ENCODE measurements at places on chromosomes 13 and 19. TPM values are rescaled to one million over a fixed set of nuclear protein-coding genes. Genes with fewer than 3 reads are reported as not detected.

DNA sequence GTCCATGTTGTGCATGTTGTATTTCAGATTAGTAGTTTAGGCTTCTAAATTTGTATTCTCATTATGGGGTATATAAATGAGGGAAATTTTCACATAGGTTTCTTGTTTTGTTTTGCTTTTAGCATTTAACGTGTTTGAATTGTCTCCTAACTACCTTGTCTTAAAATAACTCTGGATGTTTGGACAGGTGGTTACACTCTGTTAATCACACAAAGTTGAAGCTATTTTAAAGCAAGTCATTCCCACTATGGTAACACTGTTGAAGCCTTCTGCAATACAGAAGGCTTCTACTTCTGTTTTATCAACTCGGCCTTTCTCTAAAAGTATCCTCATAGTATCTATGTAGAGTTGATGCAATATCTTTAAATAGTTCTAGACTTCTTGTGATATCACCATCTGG lies 245.3 kb upstream of the HTR2A start:
- H3K4me1 ChIP-seq: peaks cover 2% of the 10 kb centered on the region
- H3K27ac ChIP-seq: no peak overlapping the region
- H3K4me3 ChIP-seq: no peak overlapping the region
- DNase-seq: no peak

DNA sequence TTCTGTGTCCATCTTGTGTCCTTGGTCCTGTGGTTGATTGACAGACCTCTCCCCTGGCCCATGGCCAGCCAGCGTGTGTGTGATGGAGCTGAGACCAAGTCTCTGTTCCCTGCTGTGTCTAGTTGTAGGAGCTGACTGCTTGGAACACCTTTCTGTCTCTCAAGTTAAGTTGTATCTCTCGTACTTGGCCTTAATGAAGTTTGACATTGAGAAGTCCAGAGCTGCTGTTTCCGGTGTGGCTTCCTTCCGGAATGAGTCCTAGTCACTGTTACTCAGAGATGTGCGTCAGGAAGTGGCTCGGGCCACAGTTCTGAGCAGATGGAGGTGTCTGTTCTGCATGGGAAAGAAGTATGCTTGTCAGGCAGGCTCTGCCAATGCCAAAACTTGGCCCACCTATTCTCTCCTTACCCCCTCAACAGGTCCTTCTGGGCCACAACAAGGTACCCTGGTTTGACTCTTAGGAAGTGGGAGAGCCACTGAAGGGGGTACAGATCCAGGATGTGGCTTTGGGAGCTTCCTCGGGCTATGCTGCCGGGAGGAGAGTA lies 54.3 kb downstream of the GATAD2A start:
- H3K27me3 ChIP-seq: no peaks in the 10 kb centered on the region
- peak; percentile 71 for DNase-seq
- peaks cover 75% of the 10 kb centered on the region for H3K4me1 ChIP-seq
- H3K27ac ChIP-seq: peak overlapping the region; percentile 100

- no peaks in the 10 kb centered on the region for H3K4me1 ChIP-seq
- H3K27ac ChIP-seq: no peak overlapping the region
- H3K27me3 ChIP-seq: peaks cover 15% of the 10 kb centered on the region
Measured at GRCh38 chr19:5224480-5224879, 116.1 kb downstream of the PTPRS start.

- H3K4me1 ChIP-seq: peaks cover 2% of the 10 kb centered on the region
- peaks cover 36% of the 10 kb centered on the region for H3K27me3 ChIP-seq
- no peak for DNase-seq
- no peak overlapping the region for H3K27ac ChIP-seq
- H3K36me3 ChIP-seq: no peaks in the 10 kb centered on the region
Measured at GRCh38 chr19:50890422-50891252, 17.4 kb downstream of the KLK2 start.

DNA sequence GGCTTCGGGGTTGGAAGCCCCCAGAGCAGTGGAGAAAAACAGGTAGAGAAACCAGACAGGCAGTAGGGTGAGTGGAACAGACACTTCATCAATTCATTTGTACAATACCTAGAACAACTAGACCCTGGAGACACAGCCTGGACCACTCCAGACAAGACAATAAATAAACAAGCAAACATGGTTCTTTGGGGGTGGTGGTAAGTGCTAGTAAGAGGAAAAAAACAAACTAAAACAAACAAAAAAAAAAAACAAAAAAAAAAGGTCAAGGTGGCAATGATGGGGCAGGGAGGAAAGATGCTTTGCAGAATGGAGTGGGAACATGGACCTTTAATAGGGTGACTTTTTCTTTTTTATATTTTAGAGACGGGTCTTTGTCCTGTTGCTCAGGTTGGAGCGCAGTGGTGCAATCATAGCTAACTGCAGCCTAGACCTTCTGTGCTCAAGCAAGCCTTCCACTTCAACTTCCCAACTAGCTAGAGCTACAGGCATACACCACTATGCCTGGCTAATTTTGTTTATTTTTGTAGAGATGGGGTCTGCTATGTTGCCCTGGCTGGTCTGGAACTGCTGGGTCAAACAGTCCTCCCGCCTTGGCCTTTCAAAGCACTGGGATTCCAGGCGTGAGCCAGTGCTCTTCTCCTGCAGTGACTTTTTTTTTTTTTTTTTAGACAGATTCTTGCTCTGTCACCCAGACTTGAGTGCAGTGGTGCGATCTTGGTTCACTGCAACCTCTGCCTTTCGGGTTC lies 3.1 kb downstream of the JUNB start:
- H3K36me3 ChIP-seq: peaks cover 23% of the 10 kb centered on the region
- no peaks in the 10 kb centered on the region for H3K27me3 ChIP-seq
- peak overlapping the region; percentile 80 for H3K4me3 ChIP-seq
- no peak for DNase-seq
- H3K4me1 ChIP-seq: peaks cover 34% of the 10 kb centered on the region

- no peak overlapping the region for H3K27ac ChIP-seq
- H3K27me3 ChIP-seq: peaks cover 28% of the 10 kb centered on the region
- H3K4me3 ChIP-seq: no peak overlapping the region
- no peaks in the 10 kb centered on the region for H3K36me3 ChIP-seq
- H3K4me1 ChIP-seq: peaks cover 14% of the 10 kb centered on the region
Measured at GRCh38 chr13:97124915-97125809, 97.0 kb upstream of the MBNL2 start.

DNA sequence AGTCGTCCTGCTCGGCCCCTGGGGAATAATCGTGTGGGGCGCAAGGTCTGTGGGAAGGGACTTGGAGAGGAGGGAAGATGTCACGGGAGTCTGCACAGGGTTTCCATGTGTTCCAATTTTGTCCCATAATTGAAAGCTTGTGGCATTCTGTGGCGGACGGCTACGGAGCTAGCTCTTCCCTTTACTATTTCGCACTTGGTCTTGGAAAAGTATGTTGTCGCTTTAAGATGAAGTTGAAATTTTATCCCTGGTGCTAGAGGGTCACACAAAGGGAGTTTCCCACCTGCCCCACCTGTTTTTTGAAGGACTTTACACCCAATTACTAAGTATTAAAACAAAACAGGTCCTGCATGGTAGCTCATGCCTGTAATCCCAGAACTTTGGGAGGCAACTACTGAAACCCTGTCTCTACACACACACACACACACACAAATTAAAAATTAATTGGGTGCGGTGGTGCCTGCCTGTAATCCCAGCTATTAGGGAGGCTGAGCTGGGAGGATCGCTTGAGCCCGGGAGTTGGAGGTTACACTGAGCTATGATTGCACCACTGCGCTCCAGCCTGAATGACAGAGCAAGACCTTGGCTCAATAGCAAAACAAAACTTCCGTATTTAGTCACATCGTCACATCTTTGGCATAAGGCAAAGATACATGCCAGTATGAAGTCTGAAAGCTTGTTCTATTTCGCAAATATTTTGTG lies 967 bp upstream of the TPT1 start:
- H3K4me1 ChIP-seq: peaks cover 28% of the 10 kb centered on the region
- no peaks in the 10 kb centered on the region for H3K27me3 ChIP-seq
- no peak for DNase-seq
- H3K4me3 ChIP-seq: peak overlapping the region; percentile 99

DNA sequence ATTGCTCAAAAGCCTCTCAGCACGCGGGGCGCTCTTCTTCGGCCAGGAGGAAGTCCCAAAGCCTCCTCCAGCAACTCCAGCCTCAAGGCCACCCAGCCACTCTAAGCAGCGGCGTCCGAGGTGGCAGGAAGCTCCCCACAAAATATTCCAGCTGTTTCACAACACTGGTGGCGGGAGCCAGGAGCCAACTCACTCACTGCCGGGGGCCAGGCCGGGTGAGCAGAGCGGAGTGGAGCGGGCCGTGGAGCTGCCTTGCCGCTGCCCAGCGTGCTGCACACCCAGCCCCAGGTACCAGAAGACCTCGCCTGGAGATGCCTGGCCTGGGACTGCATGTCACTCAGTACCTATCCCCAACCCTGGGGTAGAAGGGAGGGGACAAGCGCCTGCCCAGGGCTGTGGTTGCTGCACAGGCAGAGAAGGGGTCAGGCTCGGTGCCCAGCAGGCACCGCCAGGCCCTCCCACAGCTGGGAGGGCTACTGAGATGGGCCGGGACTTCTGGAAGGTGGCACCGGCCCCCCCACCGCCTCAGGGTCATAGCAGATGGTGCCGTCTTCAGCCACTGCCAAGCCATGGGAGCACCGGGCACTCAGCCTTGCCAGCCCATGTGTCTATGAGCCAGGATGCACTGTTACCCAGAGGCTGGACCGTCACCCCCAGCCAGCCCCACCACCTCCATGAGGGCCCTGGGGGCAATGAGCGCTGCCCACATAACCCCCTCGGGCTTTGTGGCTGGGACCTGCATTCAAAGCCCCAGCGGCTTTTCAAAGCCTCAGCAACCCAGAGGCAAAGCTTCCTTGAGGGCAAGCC lies 59.2 kb downstream of the MLLT1 start:
- no peaks in the 10 kb centered on the region for H3K4me1 ChIP-seq
- H3K27ac ChIP-seq: no peak overlapping the region
- peaks cover 3% of the 10 kb centered on the region for H3K36me3 ChIP-seq
- no peaks in the 10 kb centered on the region for H3K27me3 ChIP-seq

DNA sequence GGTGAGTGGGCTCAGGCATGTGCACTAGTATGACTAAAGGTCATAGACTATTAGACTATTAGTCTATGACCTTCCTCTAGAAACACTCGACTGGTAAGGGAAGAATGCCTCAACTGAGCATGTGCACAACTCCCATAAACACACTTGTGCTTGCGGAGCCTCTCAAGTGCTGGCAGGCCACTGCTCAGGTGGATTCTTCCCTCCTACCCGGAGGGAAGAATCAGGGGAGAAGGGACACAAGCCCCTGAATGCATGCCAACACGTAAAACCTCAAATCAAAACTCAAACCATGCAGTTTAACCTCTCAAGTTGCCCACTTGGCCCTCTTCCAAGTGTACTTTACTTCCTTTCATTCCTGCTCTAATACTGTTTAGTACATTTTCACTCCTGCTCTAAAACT lies 287.6 kb upstream of the SGCG start:
- no peak overlapping the region for H3K4me3 ChIP-seq
- H3K36me3 ChIP-seq: no peaks in the 10 kb centered on the region
- DNase-seq: no peak
- no peaks in the 10 kb centered on the region for H3K4me1 ChIP-seq
- H3K27me3 ChIP-seq: no peaks in the 10 kb centered on the region

DNA sequence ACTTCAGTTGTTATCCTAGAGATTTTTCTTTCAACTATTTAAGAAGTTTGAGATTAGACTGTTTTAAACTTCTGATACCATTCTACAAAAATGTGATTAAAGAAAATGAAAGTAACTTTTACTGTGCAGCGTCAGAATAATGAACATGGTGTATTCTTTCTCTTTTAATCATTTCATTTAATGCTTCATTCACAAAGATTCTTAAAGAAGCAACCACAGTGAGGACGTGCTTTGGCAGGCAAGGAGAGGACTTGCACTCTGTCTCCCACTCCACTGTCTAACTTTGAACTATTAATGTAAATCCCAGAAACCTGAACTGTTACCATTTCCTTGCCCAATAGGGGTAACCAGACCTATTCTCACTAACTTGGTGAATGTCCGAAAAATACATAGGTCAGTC lies 137.0 kb downstream of the KCNRG start:
- peaks cover 7% of the 10 kb centered on the region for H3K4me1 ChIP-seq
- H3K36me3 ChIP-seq: no peaks in the 10 kb centered on the region
- H3K4me3 ChIP-seq: peak overlapping the region; percentile 48
- DNase-seq: no peak
- H3K27me3 ChIP-seq: peaks cover 4% of the 10 kb centered on the region

- peak; percentile 42 for DNase-seq
- H3K27me3 ChIP-seq: no peaks in the 10 kb centered on the region
- peak overlapping the region; percentile 78 for H3K27ac ChIP-seq
- H3K4me1 ChIP-seq: peaks cover 87% of the 10 kb centered on the region
Measured at GRCh38 chr13:40640845-40641458, 25.5 kb downstream of the FOXO1 start.

- peaks cover 20% of the 10 kb centered on the region for H3K4me1 ChIP-seq
- H3K27ac ChIP-seq: no peak overlapping the region
- H3K36me3 ChIP-seq: peaks cover 2% of the 10 kb centered on the region
Measured at GRCh38 chr19:32676895-32677359, 1.3 kb downstream of the RGS9BP start.

GRCh38 chr19:5037936-5038335 lies 69.0 kb downstream of the KDM4B start:
- DNase-seq: no peak
- no peaks in the 10 kb centered on the region for H3K4me1 ChIP-seq
- no peaks in the 10 kb centered on the region for H3K36me3 ChIP-seq
- no peaks in the 10 kb centered on the region for H3K27me3 ChIP-seq
- no peak overlapping the region for H3K4me3 ChIP-seq

DNA sequence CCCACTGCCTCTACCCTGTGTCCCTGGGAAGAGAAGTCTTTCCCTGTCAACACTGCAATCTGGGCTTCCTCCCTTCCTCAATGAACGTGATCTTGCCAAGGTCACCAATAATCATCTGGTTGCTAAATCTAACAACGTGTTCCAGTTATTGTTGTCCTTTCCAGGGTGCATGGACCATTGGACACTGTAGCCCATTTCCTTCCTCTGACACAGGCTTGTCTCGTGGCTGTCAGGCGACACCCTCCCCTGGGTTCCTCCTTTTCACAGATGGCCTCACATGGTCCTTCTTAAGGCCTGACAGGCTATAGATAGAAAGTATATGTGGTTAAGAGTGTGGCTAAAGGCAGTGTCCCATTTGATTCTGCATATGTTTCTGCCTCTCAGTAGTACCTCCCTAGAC lies 67.7 kb upstream of the STARD13 start:
- H3K27me3 ChIP-seq: peaks cover 75% of the 10 kb centered on the region
- no peak overlapping the region for H3K4me3 ChIP-seq
- no peak for DNase-seq
- H3K27ac ChIP-seq: no peak overlapping the region

DNA sequence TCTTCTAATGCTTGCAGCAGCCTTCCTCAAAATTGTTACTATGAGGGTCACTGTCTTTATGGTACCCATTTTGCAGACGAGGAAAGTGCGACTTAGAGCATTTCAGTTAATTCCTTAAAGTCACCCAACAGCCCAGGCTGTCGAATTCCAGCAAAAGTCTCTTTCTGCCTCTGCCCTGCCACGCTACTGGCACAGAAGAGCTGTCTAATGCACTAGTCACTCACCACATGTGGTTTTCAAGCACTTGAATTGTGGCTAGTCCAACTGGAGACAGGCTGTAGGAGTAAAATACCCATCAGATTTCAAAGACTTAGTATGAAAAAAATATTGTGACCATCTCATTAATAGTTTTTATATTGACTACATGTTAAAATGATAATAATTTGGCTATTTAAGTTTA lies 1.7 kb downstream of the FPR1 start:
- no peaks in the 10 kb centered on the region for H3K36me3 ChIP-seq
- no peak overlapping the region for H3K27ac ChIP-seq
- peaks cover 4% of the 10 kb centered on the region for H3K27me3 ChIP-seq
- no peak overlapping the region for H3K4me3 ChIP-seq
- DNase-seq: no peak
- no peaks in the 10 kb centered on the region for H3K4me1 ChIP-seq

ZNF728 gene
- total RNA-seq: not detected

LRRC8E gene
- not detected for total RNA-seq

ALOX5AP gene
- total RNA-seq: 17.4 TPM

RXFP2 gene
- not detected for total RNA-seq

TNNI3 gene
- 0.25 TPM for total RNA-seq

ANKRD24 gene
- 1.6 TPM for total RNA-seq

ZNF331 gene
- total RNA-seq: 21.3 TPM

FAM32A gene
- total RNA-seq: 65.0 TPM

KCNJ14 gene
- total RNA-seq: 1.5 TPM

PGLYRP1 gene
- total RNA-seq: not detected
